ENCODE measurements at places on chromosomes 6 and 20. TPM values are rescaled to one million over a fixed set of nuclear protein-coding genes. Genes with fewer than 3 reads are reported as not detected.

RRAGD gene
- 14.4 TPM for polyA plus RNA-seq

CCN5 gene
- polyA plus RNA-seq: 48.2 TPM

PCED1A gene
- polyA plus RNA-seq: 18.0 TPM

RIPOR3 gene
- 2.6 TPM for polyA plus RNA-seq

RNF8 gene
- polyA plus RNA-seq: 14.7 TPM

DNAH8 gene
- under 0.01 TPM for polyA plus RNA-seq

PI3 gene
- polyA plus RNA-seq: 2,639 TPM

ARMC12 gene
- polyA plus RNA-seq: 0.27 TPM

FKBP1A gene
- polyA plus RNA-seq: 106 TPM

SIRPD gene
- not detected for polyA plus RNA-seq

TMEM244 gene
- not detected for polyA plus RNA-seq

MEP1A gene
- polyA plus RNA-seq: not detected

FRK gene
- polyA plus RNA-seq: 1.8 TPM

RBPJL gene
- 0.04 TPM for polyA plus RNA-seq

MCCD1 gene
- not detected for polyA plus RNA-seq
